ENCODE measurements at places on chromosomes 1 and 21.

GRCh38 chr1:110070671-110071242, at the start of gene ALX3:
TSS of gene ALX3 (minus strand) at chr1:110070672. CDS start at chr1:110070612, 60 bp downstream.
- no peak for DNase-seq

DNA sequence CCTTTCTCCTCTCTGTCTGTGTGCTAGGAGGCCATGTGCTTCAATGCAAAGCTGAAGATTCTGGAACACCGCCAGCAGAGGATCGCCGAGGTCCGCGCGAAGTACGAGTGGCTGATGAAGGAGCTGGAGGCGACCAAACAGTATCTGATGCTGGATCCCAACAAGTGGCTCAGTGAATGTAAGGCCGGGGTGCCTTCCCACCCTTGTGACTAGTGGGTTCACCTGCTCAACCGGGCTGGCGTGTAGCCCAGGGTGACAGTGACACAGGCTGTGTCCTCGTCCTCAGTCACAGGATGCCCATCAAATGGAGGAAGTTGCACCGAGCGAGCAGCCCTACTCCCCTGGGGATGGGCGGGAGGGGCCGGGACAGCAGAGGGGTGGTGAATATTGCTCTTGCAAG, 544.1 kb downstream of the KIF26B start:
- DNase-seq: no peak

GRCh38 chr1:202923533-202923932, 3.5 kb downstream of the KLHL12 start:
- no peak for DNase-seq

DNA sequence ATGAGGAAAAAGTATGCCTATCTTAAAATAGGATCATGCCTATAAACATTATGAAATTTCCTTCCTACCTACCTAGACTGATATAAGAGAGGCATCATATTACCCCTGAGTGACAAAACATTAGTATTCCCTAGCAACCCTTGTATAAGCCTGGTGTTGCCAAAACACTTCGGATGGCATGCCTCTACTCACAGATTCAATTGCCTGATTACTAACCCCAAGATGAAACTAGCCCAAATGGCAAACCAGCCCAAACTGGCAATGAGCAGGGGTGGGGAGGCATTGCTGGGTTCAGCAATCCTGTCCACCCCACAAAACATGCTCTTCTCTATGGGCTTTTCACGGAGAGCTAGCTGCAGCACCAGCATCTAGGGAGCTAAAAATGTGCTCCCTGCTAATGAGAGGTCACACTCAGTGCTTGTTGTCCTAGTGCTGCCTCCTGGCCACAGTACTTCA, 13.9 kb downstream of the PALMD start:
- DNase-seq: no peak

DNA sequence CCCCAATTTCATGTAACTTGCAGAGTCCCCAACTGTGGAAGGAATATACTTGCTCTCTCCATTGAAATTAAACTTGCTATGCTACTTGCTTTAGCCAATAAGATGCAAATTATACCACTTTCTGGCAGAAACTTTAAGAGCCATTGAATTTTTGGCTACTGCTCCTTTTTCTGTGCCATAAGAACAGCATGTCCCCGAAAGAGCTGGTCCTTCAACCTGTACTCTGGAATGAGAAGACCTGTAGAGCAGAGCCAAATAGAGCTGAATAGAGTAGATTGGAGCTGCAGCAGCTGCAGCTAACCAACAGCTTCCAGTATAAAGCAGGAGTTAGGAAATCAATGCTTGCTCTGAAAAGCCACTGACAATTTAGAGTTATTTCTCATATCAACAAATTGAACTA, 472.3 kb upstream of the B3GALT2 start:
- DNase-seq: no peak

DNA sequence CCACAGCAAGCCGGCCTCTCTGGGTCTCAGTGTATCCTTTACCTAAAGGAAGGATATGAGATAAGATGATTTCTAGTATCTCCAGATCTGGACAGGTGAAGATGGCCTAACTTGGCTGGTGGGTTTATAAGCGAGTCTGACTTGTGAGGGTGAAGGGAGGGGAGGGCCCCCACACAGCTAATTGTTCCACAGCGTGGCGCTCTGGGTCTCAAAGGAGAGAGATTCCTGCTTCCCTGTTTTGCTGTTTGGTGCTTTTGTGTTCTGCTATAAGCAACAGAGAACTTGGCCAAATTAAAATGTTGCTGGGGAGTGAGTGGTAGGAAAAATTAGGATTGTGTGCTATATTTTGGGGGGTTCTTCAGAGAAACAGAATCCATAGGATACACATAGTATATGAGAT, 28.9 kb upstream of the NLRP3 start:
- DNase-seq: no peak

- DNase-seq: no peak
Observed at GRCh38 chr1:55446351-55446750, 231.2 kb upstream of the USP24 start.

GRCh38 chr1:164601399-164602100, 42.6 kb downstream of the PBX1 start:
- no peak for DNase-seq

DNA sequence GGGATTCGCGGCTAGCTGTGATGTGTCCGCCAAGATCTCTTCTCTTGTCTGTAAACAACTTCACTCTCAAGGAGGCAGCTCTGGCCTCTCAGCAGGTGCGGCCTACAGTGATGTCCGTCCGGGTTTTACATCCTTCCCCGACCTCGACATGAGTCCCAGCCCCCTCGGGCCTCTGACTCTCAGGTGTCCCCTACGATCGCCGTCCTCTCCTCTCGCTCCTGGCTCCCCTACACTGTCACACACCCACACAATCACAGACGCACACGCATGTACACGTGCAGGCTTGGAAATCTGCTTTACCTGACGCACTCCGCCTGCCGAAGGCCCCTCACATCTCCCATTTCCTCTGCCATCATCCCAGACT, 797 bp upstream of the RSPH1 start:
- DNase-seq: no peak

- DNase-seq: no peak
Observed at GRCh38 chr1:88503646-88504045, 180.4 kb upstream of the PKN2 start.

GRCh38 chr1:101299710-101300109, 62.9 kb downstream of the S1PR1 start:
- DNase-seq: no peak

DNA sequence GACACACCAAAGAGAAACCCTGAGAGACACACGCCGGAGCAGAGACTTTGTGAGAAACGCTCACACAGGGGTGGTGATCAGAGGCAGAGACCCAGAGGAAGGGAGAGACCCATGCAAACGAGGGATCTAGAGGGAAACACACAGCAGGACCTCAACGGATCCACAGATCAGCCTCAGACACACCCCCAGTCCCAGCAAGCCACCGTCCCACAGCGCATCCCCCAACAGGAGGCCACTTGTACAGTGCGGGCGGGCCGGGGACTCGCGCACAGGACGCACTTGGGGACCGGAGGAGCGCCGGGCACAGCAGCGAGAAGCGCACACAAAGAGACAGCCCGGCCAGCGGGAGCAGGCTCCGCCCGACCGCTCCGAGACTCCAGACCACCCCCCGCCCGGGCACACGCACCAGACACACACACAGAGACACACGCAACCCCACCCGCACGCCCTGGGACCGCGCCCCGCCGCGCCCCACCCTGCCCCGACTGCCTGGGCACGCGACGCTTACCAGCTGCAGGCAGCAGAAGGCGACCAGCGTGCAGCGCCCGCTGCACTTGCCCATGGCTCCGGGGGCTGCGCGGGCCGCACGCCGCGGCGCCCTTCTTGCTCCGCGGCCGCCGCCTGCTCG, 587 bp downstream of the NKAIN1 start:
- DNase-seq: no peak

DNA sequence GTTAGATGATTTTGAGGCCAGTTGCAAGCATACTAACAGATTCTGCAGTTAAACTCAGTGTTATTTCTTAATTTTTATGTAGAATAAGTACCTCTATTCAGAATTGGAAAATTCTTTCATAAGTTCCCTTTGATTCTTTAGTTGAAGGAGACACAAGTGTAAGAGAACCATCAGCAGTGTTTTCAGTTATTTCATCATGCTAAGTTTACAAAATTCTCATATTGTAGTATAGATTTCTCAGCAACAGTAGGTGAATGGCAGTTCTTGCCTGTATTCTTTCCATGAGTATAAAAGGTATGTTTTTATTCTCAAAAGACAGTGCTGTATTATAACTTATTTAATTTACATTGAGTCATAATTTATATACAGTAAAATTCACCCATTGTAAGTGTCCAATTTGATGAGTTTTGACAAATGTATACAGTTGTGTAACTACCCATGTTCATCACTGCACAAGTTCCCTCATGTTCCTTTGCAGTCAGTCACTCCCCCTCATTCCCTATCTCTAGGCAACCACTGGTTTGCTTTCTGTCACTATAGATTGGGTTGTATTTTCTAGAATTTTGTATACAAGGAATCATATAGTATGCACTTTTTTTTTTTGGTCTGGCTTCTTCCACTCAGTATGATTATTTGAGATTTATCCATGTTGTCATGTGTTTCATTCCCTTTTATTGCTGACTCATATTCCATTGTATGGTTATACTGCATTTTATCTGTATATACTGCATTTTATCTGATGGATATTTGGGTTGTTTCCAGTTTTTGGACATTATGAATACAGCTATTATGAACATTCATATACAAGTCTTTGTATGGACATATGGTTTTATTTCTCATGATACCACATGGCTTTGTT, 3.9 kb downstream of the RPS6KC1 start:
- DNase-seq: no peak

DNA sequence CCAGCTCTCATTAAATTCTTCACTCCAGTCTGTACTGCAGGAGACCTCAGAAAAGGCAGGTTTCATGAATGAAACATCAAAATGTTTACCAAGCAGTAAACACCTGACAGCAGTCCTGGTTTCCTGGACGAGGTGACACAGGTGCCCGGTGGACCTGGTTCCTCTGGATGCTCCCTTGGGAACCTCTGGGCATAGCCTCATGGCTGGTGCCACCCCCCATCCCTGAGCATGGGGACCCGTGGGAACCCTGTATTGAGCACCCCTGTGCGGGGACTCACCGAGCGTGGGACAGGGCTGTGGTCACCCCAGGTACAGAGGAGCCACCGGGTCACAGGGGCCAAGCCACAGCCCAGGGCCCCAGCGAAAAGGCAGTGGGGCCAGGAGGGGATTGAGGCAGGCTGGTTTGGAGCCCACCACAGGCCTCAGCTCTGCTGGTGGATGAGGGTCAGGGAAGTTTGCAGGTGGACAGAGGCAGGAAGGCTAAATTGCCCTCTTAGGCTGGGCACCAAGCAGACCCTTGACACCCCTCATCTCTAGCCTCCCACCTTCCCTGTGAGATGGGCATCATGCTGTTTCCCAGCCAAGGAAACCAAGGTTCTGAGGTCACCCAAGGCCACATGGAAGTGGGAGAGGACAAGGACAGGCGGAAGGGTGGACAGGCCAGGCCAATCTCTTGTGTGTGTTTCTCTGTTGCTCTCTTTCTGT, 158.4 kb downstream of the PTPRU start:
- DNase-seq: no peak

DNA sequence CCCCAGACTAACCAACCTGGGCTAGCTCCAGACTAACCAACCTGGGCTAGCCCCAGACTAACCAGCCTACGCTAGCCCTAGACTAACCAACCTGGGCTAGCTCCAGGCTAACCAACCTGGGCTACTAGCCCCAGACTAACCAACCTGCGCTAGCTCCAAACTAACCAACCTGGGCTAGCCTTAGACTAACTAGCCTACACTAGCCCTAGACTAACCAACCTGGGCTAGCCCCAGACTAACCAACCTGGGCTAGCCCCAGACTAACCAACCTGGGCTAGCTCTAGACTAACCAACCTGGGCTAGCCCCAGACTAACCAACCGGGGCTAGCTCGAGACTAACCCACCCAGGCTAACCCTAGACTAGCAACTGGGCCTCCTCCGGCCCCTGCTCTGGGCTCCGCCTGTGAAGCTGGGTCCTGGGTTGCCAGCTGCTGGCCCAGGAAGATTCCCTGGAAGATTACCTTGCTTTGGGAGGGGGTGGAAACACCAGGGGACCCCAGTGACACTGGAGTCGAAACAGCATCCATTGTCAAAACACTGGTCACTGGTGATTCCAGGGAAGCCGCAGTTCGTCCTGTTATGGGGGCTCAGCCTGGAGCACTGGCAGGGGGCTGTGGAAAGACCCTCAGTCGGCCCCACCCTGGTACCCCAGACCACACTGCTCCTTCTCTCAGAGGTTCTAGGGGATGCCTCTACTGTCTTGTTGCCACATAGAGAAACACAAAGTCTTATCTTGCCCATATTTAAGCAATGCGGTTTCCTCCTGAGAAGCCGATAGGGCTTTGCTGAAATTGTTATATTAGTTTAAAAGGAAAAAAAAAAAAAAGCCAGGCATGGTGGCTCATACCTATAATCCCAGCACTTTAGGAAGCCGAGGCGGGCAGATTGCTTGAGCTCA, 1.1 kb downstream of the TFF2 start:
- DNase-seq: no peak

- DNase-seq: no peak
Observed at GRCh38 chr1:225977937-225978748, 21.0 kb downstream of the SDE2 start.

GRCh38 chr1:89310976-89311375, 38.3 kb upstream of the GBP5 start:
- DNase-seq: no peak

- DNase-seq: no peak
Observed at GRCh38 chr1:1857096-1857703, 33.7 kb downstream of the GNB1 start.

DNA sequence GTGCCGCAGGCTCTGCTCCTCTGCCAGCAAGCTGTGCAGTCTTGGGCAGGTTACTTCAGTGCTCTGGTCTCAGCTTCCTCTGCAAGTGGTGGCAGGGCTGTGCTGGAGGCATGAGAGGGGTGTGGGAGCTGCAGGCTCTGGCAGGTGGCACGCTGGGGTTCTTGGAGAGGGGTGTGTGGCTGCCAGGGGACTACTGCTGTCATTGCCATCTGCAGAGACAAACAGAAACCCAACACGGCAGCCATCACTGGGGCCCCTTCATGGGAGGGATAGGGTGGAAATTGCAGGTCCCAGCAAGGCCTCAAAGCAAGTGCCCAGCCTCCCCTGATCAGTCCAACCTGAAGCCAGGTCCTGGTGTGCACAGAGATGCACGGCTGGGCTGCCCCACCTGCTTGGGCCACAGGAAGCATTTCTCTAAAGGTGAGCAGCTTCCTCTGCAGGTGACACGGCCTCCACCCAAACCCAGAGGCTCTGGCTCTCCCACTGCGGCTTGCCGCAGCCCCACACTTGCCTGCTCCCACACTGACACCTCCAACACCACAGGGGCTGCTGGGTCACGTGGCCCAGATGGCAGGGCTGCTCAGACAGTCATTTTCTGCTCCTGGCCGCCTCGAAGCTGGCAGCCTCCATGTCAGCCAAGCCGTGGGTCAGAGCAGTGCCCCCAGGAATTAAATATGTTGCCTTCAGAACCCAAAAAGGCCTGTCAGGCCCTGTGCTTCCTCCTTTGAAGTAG, 4.1 kb upstream of the COL6A2 start:
- DNase-seq: no peak

DNA sequence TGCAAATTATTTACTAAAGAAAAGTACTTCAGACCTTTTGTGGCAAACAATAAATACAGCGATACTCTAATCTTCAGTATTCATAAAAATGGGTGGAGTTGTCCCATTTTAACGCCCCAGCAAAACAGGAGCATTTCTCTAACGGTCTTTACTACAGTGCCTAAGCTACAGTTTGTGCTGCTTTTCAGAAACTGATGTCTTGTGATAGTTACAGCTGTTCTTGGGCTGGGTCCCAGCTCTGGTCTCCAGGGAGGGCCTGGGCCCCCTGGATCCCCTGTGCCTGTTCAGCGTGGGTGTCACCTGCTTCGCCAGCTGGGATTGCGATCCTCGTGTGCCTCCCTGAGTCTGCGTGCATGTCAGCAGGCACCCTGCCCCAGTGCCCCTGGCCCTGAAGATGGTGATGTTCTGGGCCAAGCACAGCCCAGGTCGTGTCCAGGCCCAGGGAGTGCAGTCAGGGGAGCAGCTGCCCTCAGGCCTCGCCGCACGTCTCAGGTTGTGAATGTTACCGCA, 64.0 kb upstream of the DIP2A start:
- DNase-seq: no peak

Data from stimulated activated CD4-positive, alpha-beta T cell treated with anti-CD3 and anti-CD28 coated beads, TNF-alpha, amount 100 ng/mL, for 1 hour (primary cell).